ENCODE measurements at places on chromosomes 12 and 14. TPM values are rescaled to one million over a fixed set of nuclear protein-coding genes. Genes with fewer than 3 reads are reported as not detected.

GRCh38 chr14:76829013-76829365 lies 2.8 kb downstream of the LRRC74A start:
- peak; percentile 10 for DNase-seq

GRCh38 chr12:52975204-52975603 lies 26.3 kb downstream of the KRT18 start:
- DNase-seq = no peak

DNA sequence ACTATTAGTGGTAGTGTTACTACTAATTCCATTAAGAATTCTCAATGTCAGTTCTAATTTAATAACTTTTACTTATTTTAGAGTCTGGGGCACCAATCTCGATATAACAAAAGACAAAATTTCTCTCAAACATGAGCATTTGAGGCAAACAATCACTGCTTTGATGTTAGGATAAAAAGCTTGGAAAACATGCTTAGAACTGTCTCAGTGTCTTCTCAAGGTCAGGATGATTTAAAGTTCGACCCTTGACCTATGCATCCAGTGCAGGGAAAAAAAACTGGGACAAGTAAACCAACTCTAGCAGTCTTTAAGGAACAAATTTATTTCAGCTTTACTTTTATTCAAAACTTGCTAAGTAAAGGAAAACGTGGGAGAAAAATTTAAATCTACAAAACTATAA lies 31.1 kb downstream of the SPTLC2 start:
- DNase-seq = no peak

DNA sequence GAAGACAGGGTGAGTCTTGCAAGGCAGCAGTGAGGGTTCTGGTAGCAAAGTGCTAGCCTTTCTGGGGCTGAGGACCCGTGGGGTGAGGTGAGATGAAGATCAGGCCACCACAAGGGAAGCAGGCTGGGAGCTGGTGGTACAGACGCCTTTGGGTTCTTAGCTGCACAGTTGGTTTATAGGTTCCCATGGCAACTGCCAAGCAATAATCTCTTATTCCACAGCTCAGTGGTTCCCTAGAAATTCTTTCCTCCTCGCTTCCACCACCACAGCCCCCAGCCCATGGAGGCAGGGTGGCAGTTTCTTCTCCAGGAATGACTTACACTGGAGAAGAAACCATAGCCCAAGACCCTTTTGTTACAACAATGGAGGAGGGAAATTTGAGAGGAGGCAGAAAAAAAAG lies 82.1 kb downstream of the CMKLR1 start:
- DNase-seq = no peak

DNA sequence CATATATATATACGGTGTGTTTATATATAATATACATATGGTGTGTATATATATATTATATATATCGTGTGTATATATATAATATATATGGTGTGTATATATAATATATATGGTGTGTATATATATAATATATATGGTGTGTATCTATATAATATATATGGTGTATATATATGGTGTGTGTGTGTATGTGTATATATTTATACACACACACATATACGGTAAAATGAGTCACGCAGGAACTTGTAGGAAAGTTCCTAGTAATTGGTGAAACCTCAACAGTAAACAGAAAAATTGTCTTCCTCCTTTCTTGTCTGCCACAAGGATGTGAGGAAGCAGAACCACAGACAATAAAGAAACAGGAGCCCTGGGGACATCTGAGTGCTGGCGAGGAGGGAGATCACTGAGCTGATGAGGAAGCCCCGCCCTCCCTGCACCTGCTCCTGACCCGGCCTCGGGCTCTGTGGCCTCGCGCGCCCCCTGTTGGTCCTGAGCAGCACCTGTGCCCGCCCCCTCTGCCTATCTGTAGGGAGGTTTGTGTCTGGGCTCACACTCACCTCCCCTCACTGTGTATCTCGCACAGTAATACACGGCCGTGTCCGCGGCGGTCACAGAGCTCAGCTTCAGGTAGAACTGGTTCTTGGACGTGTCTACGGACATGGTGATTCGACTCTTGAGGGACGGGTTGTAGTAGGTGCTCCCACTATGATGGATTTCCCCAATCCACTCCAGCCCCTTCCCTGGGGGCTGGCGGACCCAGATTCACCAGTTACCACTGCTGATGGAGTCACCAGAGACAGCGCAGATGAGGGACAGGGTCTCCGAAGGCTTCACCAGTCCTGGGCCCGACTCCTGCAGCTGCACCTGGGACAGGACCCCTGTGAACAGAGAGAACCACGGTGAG lies 1079.4 kb downstream of the TMEM121 start:
- DNase-seq = no peak

- DNase-seq = no peak
These were observed 41.2 kb downstream of the CORO1C start for GRCh38 chr12:108690191-108690518.

- no peak for DNase-seq
These were observed 32.5 kb downstream of the SRGAP1 start for GRCh38 chr12:63876980-63877379.

GRCh38 chr12:51970904-51971646 lies 19.6 kb downstream of the ACVR1B start:
- DNase-seq = peak; percentile 47

- no peak for DNase-seq
These were observed 47.8 kb downstream of the LLPH start for GRCh38 chr12:66082744-66083143.

DNA sequence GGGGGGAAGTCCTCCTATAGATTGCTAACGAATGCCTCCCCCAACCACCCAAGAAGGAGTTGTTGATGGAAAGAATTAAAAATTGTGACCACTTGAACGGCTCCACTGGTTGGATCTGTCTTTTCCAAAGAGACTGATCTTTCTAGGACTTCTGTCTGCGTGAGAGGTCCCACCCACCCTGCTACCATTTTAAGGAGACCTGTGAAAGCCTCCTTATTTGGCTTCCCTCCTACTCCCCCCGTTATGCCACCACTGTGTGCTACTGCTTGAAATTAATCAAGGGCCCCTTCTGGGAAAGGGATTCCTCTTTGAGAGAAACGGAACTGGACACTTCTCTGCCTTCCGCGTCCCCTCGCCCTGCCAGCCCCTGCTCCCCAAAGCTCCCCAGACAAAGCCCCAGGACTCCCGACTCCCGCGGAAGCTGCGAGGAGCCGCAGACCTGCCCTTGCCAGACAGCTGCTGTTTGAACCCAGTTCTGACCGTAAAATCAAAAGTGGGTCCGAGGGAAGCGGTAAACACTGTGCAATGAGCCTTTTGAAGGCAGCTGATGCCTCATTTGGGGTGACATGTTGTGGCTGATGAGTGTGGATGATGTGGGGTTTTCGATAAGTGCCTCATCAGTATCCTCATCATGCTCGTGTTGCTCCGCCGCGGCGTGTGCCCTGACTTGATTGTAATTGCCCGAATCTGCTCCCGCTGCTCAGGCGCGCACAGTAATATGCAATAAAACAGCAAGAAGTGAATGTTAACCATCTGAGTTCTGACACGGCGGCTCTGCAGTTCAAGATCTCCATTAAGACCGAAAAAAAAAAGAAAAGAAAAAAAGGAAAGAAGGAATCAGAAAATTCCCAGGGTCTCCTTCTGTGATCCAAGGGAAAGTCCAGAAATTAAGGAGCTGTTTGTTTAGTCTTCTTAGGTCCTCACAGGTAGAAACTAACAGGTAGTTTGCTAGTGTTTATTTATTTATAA lies 48.2 kb downstream of the MBIP start:
- DNase-seq = no peak

- no peak for DNase-seq
These were observed 30.3 kb upstream of the BTG1 start for GRCh38 chr12:92175961-92176360.

DNA sequence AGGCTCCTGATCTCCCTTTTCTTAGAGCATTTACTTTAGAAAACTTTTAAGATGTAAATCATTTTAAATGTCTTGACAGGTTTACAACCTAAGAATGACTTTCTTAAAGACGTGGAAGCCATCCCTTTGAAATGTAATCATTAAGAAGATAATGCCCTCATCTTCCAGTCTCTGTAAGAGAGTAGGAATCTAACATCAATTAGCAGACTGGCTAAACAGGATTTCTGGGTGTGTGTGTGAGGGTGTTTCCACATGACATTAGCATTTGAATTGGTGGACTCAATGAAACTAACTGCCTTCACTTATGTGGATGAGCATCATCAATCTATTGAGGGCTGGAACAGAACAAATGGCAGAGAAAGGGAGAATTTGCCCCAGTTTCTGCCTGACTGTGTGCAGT lies 329.5 kb downstream of the RPL10L start:
- no peak for DNase-seq

GRCh38 chr12:118846416-118846815 lies 134.9 kb upstream of the SRRM4 start:
- no peak for DNase-seq

GRCh38 chr14:31692376-31692781 lies 131.2 kb downstream of the NUBPL start:
- DNase-seq = no peak

GRCh38 chr14:42214981-42215491 lies 608.4 kb downstream of the LRFN5 start:
- DNase-seq = no peak

DNA sequence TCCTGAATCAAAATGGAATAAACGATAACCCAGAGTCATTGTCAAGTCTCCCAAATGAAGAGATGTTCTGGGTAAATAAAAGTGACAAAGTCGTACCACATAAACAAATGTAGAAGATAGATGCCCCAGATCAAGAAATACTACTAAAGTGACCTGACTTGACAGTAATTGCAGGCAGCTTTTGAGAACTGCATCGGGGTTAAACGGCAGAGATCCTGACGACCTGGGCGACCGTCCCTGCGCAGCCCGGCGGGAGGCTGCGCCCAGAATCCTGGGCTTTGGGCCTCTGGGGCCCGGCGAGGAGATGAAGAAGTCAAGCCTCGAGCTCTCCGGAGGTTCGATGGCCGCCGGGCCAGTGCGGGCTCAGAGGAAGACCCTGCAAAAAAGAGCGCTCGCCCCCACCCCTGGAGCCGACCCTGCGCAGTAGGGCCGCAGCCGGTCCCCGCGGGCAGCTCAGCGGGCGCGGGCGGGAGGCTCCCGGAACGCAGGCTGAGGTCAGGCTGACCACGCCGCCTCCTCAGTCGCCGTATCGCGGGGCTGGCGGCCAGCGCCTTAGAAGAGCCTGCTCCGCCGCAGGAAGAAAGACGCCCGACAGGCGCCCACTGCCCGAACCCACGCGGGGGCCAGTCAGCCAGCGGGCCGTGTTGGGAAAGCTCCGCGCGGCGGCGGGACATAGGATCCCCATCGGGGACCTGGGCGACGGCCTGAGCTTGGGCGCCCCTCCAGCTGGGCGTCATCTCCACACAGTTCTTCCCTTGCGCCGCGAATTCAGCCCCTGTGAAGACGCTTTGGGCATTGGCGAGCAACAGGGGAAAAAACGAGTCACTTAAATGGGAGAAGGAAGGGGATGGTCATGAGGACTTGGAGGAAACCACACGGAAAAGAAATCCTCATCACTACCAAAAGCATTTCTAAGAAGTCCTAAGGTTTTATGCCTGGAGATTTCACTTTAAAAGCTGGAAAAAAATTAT lies 16.0 kb downstream of the NKX2-1 start:
- DNase-seq = no peak

NRXN3 gene
- 0.04 TPM for total RNA-seq

OTX2 gene
- not detected for total RNA-seq

STYK1 gene
- 21.8 TPM for total RNA-seq

TBC1D30 gene
- 19.9 TPM for total RNA-seq

FNTB gene
- 9.2 TPM for total RNA-seq

ACVRL1 gene
- total RNA-seq = 664 TPM

MYF5 gene
- not detected for total RNA-seq

MAPK1IP1L gene
- total RNA-seq = 22.9 TPM

ASCL1 gene
- total RNA-seq = not detected

AMHR2 gene
- not detected for total RNA-seq

FAM222A gene
- 0.26 TPM for total RNA-seq

ABCC9 gene
- total RNA-seq = under 0.01 TPM

RPL10L gene
- not detected for total RNA-seq

All from pulmonary artery endothelial cell (primary cell).